ENCODE measurements at places on chromosomes 13 and 19.

- no peak for DNase-seq
Observed at GRCh38 chr13:79917628-79918027, 423.3 kb downstream of the SPRY2 start.

DNA sequence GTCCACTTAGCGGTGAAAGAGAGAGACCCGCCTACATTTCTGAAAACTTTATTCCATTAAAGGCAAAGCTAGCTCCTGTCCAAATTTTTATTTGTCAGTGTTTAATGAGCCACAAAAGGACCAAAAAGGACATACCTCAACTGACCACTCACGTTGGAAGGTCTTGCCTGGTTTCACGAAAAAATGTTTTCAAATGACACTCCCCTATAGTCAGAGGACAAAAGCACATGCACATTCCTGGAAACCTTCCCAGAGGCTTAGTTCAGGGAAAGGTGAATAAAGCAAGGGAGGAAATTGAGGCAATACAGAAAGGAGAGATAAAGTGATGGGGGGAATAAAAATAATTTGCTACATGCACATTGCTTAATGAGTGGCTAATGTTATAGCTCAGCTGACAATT, 55.6 kb downstream of the DOCK9 start:
- DNase-seq: no peak

DNA sequence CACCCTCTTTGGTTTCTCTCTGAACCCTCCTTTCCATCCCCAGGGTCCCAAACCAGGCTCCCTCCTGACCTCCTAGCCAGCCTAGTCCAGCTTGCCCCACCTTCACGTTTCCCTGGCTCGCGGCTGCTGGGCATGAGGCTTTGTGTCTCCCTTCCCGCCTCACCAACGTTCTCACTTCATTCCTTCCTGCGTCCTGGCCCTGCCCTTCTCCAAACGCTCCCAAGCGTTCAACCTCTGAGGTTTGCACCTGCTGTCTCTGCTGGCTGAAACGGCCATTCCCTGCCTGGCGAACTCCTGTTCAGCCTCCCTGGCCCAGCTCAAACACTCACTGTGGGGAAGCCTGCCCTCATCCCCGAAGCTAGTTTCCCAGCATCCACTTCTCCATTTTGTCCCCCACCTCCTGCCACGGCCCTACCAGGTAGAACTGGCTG, 12.4 kb downstream of the EPS8L1 start:
- DNase-seq: no peak

DNA sequence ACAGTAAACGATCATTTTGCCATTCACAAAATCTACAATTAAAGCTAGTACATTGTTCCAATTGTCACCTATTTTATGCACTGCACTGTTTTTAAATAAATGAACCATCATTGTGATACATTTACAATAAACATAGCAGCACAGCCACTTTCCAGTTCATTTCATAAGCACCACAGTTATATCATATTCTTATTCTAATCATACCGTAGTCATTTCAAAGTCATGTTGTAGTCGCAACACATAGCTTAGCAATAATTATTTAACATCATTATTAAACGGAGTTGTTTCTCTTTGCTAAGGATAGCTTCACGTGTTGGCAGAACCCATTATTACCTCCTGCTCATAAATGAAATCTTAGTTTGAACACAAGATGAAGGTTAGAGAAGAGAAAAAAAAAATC, 2.2 kb upstream of the PCDH9 start:
- no peak for DNase-seq

GRCh38 chr19:6260912-6261650, 18.7 kb downstream of the MLLT1 start:
- no peak for DNase-seq

DNA sequence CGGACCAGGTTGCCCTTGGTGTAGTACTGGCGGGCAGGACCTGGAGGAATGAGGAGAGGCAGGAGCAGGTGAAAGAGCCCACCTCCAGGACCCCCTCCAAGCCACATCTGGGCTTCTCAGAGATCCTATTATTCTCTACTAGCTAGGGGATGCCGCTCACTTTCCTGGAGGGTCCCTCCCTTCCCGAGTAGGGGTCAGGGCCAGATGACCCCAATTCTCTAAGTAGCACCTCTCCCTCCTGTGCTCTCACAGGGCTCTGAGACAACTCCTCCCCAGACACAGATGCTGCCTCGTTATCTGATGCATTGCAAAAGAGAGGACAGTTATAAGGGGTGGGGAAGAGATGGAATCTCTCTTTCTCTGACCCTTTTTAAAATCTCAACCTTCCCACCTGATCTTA, 22.9 kb downstream of the GP6 start:
- DNase-seq: no peak

DNA sequence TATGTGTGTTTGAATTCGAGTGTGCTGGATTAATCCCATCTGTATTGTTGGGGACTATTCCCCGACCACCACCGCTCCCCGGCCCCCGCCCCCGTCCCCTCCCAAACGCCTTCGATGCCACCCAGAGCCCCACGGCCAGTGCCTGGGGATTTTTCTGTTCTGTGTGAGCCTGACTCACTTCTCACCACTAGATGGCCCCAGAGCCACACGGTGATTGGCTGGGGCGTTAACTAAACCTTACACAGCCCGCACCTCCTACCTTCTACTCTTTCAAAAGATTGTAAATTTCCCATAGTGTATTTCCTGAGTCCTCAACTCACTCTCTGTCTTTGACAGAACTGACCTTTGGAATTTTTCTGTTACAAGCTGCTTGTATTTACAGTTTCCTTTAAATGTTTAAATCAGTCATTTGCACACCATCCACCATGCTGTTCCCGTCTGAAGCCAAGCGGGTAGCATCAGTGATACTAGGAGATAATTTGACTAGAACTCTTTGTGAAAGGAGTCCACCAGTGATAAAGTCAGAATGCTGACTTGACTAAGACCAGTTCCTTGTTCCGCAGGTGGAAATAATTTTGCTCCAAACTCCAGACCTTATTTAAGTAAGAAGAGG, 61.4 kb downstream of the RFX2 start:
- peak; percentile 28 for DNase-seq

DNA sequence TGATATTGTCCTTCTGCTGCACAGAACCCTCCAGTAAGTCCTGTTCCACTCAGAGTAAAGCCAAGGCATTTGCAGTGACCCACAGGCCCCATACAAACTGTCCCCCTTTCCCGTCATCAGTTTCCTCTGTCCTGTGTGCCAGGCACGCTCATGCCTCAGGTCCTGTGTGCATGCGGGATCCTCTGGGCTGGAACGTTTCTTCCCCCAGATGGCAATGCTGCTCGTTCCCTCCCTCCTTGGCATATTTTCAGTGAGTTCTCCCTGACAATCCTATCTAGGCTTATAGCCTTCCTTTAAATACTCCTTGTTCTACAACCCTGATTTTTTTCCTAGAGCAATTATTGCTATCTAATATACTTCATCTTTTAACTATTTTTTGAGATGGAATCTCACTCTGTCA, 5.7 kb downstream of the OPA3 start:
- DNase-seq: no peak

DNA sequence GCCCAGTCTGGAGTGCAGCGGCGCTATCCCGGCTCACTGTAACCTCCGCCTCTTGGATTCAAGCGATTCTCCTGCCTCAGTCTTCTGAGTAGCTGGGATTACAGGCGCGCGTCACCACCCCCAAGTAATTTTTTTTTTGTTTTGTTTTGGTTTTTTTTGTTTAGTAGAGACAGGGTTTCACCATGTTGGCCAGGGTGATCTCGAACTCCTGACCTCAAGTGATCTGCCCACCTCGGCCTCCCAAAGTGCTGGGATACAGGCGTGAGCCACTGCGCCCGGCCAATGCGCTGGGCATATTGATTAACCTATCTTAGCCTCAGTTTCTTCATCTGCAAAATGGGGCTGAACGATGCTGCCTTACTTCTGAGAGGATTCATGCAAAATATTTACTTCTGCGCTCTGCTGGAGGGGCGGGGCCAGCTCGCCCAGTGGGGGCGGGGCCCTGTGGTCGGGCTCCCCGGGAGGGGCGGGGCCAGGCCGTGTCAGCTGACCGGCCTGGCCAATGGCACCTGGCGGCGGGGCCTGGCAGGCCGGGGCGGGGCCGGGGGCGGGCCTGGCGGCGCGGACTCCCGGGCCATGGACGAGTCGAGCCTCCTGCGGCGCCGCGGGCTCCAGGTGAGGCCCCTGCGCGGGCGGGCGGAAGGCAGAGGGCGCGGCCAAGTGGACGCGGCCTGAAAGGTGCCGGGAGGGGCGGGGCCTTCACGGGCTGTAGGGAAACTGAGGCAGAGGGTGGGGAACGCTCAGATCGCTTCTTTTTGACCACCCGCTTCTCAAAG, at the start of gene MAST3:
MAST3 (plus strand) TSS at position 562 of the 776 bp plus-strand sequence; CDS start at position 577, 15 bp downstream.
- DNase-seq: peak; percentile 24

All from NCI-H1930 (cell line).